Left ventricle myocardium superior (tissue), 1 donor: ENCODE measurements at places on chromosomes 1 and 21. TPM values are rescaled to one million over a fixed set of nuclear protein-coding genes. Genes with fewer than 3 reads are reported as not detected.

RGS18 gene
- 1.4 TPM for total RNA-seq

PARS2 gene
- total RNA-seq, result 4.0 TPM

DLGAP3 gene
- total RNA-seq, result 0.10 TPM

ANKRD34A gene
- 0.52 TPM for total RNA-seq
